ENCODE measurements at places on chromosomes 3 and 15.
A peak's percentile ranks its signal among the peaks of the same experiment; 100 is the strongest.

DNA sequence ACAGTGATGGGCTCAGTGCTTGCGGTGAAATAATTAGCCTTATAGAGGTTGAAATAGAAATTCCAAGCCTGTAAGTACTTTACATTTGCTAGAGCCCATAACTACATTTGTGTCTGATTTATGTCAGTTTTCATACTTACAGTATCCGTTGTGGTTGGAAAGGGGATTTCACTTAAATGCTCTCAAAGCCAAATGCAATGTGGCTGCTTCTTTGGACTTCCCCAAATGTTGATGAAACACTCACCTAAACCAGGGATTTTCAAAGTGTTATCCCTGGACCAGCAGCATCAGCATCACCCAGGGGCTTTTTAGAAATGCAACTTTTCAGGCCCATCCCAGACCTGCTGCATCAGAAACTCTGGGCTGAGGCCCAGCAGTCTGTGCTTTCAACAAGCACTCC lies 378.7 kb downstream of the MCTP2 start:
- no peak for DNase-seq

- DNase-seq: no peak
Observed at GRCh38 chr3:118559286-118559685, 475.4 kb downstream of the IGSF11 start.

DNA sequence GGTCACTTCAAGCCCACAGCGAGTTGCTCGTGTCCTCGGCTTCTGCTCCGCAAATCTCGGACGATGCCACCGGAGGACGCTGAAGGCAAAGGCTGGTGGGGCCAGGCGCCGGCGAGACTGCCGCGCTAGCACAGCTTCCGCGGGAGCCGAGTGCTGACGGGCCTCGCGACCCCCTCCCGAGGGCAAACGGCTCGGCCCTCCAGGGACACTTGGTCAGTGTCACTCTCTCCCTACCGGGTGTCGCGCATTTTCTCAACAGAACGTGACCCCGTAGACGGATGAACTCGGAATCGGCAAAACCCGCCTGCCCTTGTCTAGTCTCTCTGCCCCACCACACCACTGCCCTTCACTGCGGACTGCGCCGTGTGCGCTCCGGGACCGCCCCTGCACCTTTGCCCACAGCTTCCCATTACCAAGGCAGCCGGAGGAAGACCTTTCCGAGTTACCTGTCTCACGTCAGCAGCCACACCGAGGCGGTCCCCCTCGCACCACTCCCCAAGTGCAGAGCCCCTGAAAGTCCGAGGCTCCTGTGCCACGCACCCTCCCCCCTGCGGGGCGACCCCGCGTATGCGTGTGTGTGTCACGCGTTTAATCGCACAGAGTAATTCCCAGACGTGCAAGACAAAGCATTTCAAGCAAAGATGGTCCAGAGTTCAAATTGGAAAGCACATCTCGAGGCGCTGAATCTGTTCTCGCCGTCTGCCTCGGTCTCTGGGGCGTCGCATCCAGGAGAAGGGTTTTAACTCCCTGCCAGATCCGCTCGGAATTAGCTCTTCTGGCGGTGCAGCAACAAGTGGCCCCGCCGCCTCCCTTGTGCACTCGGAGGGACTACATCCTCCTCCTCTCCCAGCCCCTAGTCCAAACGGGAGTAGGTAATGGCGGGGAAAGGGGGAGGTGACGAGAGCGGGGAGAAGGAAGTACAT lies 245.0 kb upstream of the TOPAZ1 start:
- no peak for DNase-seq

DNA sequence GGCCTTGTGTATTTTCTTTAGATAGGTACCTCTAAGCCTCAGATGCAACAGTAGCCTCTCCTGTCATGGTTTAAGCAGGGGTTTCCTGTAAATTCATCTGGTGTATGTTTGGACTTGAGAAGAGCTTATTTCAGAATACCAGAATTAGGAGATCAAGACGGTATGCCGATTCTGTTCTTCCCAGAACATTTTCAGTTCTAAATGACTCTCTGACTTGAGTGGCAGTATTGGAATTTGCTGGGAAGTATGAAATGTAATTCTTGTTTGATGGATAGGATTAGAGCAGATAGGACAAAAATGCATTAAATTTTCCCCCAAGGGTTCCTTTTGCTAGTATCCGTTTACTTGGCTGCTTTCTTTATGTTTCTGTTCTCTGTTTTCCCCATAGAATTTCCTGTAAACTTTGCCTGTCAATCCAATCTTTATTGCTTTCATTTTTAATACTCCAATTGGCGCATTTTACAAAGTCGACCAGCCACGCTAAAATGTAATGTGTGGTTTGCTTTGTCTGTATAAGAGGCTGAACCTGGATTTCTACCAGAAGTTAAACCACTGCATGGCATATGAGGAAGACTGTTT lies 612.2 kb downstream of the RBMS3 start:
- no peak for DNase-seq

GRCh38 chr15:67193223-67193990 lies 61.1 kb downstream of the AAGAB start:
- DNase-seq: no peak

- DNase-seq: peak; percentile 46
Observed at GRCh38 chr15:74695597-74696397, at the start of gene EDC3. Gene EDC3, minus strand, starts transcription at chr15:74696024. Its CDS starts 20,900 bp downstream, at chr15:74675124.

- DNase-seq: no peak
Observed at GRCh38 chr15:27770086-27770607, 329.0 kb downstream of the OCA2 start.

DNA sequence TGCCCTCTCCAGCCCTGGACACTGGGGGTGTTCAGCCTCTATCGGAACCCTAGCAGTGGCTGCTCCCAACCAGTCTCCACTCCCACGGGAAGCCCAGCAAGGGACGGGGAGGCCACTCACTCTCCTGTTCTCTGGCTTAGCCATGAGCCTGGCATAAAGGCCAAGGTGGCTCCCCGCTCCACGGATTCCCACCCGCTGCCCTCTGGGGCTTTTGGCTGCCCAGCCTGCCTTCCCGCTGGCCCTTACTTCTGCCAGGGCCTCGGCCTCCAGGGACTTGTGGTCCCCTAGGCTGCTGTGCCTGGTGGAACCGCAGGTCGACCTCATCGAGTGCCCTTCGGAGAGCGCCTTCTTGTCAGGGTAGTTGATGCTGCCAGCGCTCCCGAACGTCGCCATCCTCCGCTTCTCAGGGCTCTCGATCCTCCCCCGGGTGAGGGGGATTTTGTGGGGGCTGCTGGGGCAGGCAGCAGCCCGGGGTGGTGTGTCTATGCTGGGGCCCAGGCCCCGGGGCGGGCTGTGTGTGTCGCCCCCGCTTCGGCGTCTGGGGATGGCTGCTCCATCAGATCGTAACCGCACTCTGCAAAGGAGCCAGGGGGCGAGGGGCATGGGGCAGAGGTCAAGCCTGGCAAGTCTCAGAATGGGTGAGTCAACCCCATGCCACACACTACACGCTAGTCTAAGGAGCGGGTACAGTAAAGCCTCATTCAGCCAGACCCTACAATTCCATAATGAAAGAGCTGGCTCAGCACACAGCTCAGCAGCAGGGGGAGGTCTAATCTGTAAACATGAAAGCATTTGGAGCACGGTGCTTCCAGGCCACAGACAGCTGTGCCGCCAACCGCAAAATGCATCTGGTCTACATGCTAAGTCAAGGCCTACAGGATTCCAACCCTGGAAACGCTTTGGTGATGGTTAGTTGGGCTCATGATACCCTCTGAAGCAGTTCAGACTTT lies 27.3 kb upstream of the RAD18 start:
- DNase-seq: no peak

DNA sequence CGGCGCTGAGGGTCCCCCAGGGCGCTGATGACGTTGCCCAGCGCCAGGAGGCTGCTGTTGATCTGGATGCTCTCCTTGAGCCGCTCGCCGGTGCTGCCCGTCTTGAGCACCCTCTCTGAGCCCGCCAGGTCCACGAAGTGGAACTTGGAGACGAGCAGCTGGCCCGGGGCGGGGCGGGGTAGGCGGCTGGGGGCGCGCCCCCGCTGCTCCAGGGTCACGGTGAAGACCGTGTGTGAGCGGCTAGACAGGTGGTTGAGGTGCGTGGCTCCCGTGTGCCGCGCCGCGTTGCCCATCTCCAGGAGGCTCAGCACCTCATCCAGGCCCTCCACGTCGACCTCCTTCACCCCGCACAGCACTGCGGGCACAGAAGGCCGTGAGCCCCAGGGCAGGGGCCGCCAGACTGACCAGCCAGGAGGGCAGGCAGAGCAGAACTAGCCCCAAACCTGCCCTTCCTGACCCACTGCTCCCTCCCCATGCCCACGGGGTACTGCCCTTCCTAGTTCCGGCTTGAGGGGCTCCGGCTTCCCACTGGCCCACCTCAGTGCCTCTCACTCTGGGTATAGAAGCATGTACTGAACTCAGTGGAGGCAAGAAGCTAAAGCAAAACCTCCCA lies 6.1 kb downstream of the KIF7 start:
- DNase-seq: no peak

- no peak for DNase-seq
Observed at GRCh38 chr15:79957741-79958140, 13.3 kb downstream of the BCL2A1 start.

DNA sequence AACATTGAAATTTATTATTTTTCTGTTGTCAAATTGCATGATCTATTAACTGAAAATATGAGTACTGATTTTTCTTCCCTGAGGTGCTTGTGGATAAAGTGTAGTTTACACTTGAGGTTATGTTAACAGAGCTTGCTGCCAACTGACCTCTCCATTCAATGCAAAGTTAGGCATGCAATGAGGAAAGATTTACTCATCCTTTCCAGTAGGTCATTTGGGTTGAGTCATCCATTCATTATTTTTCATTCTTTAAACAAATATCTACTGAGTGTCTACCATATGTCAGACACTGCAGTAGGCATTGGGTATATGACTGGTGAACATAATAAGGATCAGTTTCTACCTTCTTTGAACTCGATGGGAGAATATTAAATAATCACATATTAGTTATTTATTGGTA lies 604.1 kb downstream of the EDEM1 start:
- no peak for DNase-seq

- DNase-seq: no peak
Observed at GRCh38 chr15:101043011-101043410, 123.9 kb downstream of the LRRK1 start.

- DNase-seq: no peak
Observed at GRCh38 chr15:75054172-75054897, 30.9 kb downstream of the PPCDC start.

DNA sequence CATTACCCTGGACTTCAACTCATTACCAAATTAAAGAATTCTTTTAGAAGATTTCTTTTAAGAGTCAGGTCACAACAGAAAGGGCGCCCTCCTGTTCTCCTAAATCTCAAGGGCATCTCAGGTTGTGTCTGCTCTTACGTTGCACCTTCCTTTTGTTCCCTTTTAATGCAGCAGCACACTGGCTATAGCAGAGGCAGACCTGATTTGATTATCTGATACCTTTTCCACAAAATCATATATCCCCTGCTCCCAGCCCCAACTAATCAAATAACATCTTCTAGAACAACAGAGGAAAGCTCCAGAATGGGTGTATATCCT lies 40.1 kb downstream of the TIGIT start:
- DNase-seq: no peak

DNA sequence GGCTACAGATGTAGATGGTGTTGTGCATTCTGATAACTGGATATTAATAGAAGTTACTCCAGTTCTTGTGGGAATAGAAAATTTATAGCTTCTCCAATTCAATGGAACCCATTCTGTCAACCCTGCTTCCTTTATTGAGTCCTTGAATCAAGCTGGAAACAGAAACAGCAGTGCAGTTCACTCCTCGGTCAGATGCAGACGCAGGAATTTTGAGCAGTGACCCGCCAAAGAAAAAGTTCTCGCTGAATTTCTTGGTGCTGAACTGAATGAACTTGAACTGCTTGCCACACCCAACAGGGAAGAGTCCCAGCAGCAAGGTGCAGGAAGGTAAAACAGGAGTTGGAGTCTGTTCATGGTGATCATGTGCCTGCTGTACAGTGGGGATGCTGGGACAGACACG lies 10.3 kb downstream of the HRH1 start:
- DNase-seq: no peak

DNA sequence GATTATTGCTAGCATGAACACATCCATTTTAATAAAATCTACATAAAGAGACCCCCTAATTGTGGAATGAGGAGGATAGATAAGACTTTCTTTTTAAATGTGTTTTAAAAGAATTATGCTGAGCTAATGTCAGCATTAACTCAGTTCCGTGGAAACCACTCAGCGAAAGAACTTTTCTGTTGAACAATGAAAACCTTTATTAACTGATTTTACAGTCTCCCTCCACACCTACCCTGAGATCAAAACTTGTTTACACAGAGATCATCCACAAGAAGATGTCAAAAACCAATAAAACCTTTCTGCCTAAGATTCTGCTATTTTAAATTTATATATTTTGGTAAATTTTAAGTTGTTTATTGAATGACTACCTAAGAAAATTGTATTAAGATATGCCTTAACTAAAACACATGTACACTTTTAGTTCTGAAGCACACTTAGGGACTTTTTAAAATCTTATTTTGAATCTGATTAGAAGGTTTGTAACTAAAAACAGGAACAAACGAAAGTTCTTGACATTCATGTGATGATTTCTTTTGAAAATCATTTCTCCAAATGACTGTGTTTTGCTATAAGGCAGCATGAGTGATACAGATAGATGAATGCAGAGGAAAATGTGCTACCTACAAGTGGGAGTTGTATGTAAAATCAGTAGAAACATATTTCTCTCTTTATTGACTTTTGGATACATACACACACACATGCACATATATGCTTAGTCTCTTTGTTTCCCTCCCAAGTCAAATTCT lies 369.0 kb downstream of the UNC13C start:
- no peak for DNase-seq

- DNase-seq: no peak
Observed at GRCh38 chr15:45386420-45386819, 8.1 kb upstream of the GATM start.

- DNase-seq: no peak
Observed at GRCh38 chr3:127822682-127823425, 539 bp upstream of the MGLL start.

- no peak for DNase-seq
Observed at GRCh38 chr3:195735036-195735695, 14.4 kb downstream of the MUC20 start.

DNA sequence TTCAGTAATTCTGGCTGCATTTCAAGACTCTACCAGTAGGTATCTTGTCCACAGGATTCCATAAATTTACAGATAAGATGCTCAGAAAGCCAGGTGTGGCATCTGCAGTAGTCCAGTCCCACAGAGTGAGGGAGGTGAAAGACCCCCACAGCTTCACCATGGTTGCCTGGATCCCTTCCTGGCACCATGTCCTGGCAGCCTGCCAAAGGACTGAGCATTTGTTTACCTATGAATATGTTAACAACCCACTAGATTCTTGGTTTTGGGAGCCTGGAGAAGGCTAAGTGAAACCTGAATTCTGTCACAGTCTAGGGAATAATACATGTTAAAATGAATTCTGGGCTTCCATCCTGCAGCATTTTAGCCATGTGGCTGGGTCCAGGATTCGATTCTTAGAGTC lies 14.9 kb downstream of the CHST2 start:
- no peak for DNase-seq

Measured in stimulated activated CD4-positive, alpha-beta T cell treated with anti-CD3 and anti-CD28 coated beads, Interleukin-1b, Interleukin-23, amount 100 ng/mL, for 1 hour (primary cell).